ENCODE measurements at places on chromosomes 5 and 9. TPM values are rescaled to one million over a fixed set of nuclear protein-coding genes. Genes with fewer than 3 reads are reported as not detected.
A peak's percentile ranks its signal among the peaks of the same experiment; 100 is the strongest.

- no peaks in the 10 kb centered on the region for H3K4me1 ChIP-seq
- H3K27me3 ChIP-seq = no peaks in the 10 kb centered on the region
- no peak overlapping the region for H3K4me3 ChIP-seq
- no peaks in the 10 kb centered on the region for H3K36me3 ChIP-seq
- no peak for DNase-seq
Observed at GRCh38 chr5:64534033-64534432, 28.2 kb downstream of the RGS7BP start.

Gene NOXA1
- 0.15 TPM for polyA plus RNA-seq

Gene ABCA1
- 6.8 TPM for polyA plus RNA-seq

Gene MOB3B
- polyA plus RNA-seq = 0.08 TPM

DNA sequence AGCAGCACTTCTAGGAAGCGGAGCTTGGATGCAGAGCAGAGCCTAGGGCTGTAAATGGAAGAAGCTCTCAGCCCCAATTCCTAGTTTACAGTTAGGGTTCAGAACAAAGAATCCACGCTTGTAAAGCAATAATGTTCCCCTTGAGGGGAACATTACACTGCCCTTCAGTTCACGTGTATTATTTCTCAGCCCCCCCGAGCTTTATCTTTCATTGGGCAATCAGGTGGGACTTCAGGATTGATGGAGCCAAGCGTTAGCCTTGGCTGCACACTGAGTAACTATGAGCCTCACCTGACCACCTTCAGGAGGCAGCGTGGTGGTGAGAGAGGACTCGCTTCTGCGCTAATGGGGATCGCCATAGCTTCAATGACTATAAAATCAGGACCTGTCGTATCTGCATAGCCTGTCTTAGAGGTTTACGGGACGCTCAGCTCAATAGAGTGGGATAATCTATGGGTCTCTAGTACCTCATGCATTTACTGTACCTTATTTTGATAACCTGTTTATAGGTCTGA is 157.0 kb upstream of the RASEF start:
- DNase-seq = no peak
- H3K27me3 ChIP-seq = no peaks in the 10 kb centered on the region
- H3K4me3 ChIP-seq = peak overlapping the region; percentile 89
- H3K27ac ChIP-seq = no peak overlapping the region

GRCh38 chr5:124536333-124536732 is 210.1 kb downstream of the ZNF608 start:
- DNase-seq = no peak
- H3K36me3 ChIP-seq = no peaks in the 10 kb centered on the region
- no peaks in the 10 kb centered on the region for H3K4me1 ChIP-seq
- no peaks in the 10 kb centered on the region for H3K27me3 ChIP-seq

- H3K27ac ChIP-seq = no peak overlapping the region
- H3K4me3 ChIP-seq = no peak overlapping the region
- no peaks in the 10 kb centered on the region for H3K36me3 ChIP-seq
- H3K4me1 ChIP-seq = peaks cover 14% of the 10 kb centered on the region
- DNase-seq = no peak
- no peaks in the 10 kb centered on the region for H3K27me3 ChIP-seq
Observed at GRCh38 chr9:92136184-92136858, 21.1 kb upstream of the SPTLC1 start.

Gene FAM153A
- not detected for polyA plus RNA-seq

- peaks cover 6% of the 10 kb centered on the region for H3K36me3 ChIP-seq
- peak overlapping the region; percentile 97 for H3K4me3 ChIP-seq
- no peaks in the 10 kb centered on the region for H3K27me3 ChIP-seq
- peak overlapping the region; percentile 94 for H3K27ac ChIP-seq
Observed at GRCh38 chr9:114588210-114588609, 641 bp downstream of the ATP6V1G1 start.

DNA sequence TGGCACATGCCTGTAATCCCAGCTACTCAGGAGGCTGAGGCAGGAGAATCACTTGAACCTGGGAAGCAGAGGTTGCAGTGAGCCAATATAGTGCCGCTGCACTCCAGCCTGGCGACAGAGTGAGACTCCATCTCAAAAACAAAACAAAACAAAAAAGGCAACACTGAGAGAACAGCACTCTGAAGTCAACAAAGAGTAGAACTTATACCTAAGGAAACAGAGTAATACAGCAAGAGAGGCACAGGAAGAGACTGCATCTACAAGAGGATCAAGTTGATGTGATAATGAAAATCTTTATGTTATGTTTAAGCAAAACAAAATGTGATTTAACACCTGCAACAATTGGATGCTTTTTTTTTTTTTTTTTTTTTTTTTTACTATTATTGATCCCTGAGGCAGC is 33.1 kb downstream of the FYB1 start:
- no peaks in the 10 kb centered on the region for H3K36me3 ChIP-seq
- no peak overlapping the region for H3K27ac ChIP-seq
- no peak overlapping the region for H3K4me3 ChIP-seq
- H3K4me1 ChIP-seq = no peaks in the 10 kb centered on the region

DNA sequence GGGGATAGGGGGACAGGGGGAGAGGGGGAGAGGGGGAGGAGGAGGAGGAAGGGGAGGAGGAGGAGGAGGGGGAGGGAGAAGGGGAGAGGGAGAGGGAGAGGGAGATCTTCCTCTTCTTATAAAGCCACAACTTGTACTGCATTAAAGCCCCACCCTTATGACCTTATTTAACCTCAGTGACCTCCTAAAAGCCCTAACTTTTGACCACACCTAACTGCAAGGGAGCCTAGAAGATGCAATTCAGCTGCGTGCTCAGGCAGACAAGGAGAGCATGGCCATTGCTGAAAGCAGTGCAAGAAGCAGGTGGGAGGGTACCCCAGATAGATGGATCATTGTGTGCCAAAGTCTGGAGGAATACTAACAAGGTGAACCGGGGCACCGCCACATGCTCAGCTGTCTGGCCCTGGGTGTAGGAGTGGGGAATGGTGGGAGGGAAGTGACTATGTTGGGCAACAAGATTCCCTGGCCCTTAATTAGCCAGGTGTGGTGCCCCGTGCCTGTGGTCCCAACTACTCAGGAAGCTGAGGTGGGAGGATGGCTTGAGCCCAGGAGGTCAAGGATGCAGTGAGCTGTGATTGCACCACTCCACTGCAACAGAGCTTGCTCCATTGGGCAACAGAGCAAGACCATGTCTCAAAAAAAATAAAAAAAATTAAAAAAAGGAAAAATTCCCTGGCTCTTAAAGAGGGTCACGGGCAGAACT is 125.4 kb upstream of the BOD1 start:
- H3K27ac ChIP-seq = no peak overlapping the region
- DNase-seq = no peak
